ENCODE measurements at places on chromosomes 5 and 9.

DNA sequence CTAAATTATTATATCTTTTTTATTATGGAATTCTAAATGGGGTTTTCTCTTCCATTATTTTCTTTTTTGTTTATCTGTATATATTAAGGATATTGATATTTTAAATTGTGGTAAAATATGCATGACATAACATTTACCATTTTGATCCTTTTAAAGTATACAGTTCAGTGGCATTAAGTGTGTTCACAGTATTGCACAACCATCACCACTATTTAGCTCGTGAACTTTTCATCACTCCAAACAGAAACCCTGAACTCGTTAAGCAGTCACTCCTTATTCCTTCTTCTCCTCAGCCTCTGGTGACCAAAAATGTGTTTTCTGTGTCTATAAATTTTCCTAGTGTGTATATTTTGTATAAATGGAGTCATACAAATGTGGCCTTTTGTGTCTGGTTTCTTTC, 188.2 kb downstream of the CCDC171 start:
- DNase-seq, result no peak

DNA sequence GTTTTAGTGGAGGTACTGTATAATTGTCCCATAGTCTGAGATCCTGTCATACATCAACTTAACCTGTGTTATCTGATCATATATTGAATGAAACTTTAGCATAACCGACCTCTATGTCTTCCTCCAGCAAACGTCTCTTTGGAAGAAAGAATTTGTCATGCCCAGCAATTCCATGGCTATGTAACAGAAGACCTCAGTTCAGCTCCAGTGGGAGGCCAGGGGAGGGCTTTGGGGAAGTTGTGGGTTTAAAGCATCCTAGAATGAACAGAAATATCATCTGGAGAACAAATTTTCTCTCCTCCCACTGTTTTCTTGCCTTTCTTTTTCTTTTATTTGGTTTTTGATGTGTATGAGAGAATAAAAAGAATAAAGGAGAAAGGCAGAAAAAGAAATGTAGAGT, 164.5 kb downstream of the GAS1 start:
- DNase-seq, result no peak

GRCh38 chr5:90888511-90889324, 330.1 kb downstream of the ADGRV1 start:
- DNase-seq, result no peak

DNA sequence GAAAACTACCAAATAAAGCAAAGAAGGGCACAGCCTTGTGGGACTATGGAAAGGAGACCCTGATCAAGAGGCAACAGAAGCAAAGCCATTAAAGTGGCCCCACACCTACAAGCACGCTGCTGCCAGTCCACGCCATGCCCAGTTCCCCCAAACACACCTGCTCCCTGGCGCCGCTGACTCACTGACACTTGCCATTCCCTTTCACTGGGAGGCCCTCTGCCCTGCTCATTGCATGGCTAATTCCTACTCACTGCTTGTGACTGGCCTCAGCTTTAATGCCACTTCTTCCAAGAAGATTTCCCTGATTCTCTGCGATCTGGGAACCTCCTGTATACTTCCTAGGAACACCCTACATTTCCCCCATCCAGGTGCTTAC, 71.2 kb upstream of the TAF1L start:
- no peak for DNase-seq

DNA sequence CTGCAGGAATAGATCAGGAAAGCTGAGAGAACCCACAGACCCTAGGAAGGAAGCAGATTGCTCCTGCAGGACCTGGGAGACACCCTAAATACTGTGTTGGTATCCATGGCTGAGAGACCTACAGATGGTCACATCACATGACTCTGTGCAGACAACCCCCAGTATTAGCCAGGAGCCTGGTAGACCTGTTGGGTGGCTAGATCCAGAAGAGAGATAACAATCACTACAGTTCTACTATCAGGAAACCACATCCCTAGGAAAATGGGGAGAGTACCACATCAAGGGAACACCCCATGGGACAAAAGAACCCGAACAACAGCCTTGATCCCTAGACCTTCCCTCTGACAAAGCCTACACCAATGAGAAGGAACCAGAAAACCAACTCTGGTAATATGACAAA, 24.2 kb upstream of the MELK start:
- DNase-seq, result no peak

DNA sequence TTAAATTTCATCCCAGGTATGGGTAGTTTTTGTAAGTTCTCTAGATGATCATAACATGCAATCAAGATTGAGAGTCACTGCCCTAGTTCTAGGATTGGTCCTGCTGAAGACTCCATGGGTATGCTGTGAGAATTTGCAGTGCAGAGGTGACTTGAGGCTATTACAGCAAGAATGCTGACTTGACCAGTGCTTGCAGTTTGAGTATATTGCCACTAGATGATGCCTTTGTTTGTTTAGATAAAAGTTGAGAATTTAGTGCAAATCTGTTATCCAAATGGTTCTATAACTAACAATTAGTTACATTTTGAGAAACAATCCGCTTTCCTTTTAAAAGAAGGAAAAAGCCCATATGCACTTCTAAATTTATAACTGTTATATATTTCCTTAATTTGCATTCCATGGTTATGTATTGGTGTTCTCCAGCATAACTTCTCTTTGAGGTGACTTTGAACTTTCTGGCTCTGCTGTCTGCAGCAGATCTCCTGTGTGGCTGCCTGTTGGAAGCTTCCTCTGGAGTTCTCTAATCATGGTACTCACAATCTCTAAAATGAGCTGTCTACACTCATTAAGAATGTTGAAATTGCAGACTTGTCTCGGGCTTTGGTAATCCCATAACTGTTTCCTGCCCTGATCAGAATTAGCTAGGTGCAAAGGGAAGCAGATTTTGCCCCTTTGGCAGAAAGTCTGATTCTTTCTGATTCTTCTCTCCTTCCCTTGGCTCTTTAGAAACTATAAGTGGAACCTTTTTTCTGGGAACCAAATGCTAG, 24.9 kb downstream of the MELK start:
- DNase-seq, result peak; percentile 4

Measured in HL-60 (cell line).